ENCODE measurements at places on chromosomes 13 and 19.

GRCh38 chr13:49629947-49630346 is 1.6 kb downstream of the ARL11 start:
- DNase-seq, result no peak

GRCh38 chr13:35765941-35766340 is 289.5 kb upstream of the MAB21L1 start:
- no peak for DNase-seq

DNA sequence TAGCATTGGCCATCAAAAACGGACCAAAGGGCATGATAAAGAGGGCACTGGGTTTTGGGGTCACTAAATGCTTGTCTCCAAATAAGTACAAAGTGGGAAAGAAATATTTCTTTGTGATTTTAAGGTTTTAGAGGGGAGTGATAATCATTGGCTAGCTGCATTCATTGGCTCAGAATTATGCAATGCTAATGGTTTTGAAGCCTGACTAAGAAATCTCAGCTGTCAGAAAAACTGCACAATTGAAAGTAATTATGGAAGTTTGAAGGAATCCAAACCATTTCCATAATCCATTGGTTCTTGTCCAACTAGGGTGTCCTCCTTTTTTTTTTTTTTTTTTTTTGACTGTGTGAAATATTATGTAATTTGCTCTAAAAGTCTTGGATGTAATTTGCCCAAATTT is 88.2 kb upstream of the ARGLU1 start:
- DNase-seq, result no peak

DNA sequence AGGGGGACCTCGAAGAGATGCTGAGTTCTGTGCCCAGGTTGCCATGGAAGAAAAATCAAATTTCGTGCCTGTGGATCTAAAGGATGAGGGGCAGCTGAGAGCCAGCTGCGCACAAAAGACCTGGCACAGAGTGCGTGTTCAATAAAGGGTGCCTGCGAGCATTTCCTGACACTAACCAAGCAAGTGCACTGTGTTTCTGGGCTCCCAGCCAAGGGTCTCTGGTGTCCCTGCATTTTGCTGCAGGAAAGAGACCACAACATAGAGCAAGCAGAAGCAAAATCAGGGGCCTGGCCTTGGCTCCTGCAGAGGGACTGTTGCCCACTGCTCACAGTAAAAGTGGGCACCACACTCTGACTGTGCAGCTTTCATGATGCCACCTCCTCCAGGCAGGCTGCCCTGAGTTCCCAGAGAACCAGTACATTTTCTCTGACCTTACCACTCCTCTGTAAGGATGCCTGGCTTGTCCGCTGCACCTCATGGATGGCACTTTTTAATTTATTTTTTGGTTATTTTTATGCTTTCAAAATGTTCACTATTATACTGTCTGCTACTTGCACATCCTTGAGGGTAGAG is 70.8 kb upstream of the GPR12 start:
- DNase-seq, result no peak

DNA sequence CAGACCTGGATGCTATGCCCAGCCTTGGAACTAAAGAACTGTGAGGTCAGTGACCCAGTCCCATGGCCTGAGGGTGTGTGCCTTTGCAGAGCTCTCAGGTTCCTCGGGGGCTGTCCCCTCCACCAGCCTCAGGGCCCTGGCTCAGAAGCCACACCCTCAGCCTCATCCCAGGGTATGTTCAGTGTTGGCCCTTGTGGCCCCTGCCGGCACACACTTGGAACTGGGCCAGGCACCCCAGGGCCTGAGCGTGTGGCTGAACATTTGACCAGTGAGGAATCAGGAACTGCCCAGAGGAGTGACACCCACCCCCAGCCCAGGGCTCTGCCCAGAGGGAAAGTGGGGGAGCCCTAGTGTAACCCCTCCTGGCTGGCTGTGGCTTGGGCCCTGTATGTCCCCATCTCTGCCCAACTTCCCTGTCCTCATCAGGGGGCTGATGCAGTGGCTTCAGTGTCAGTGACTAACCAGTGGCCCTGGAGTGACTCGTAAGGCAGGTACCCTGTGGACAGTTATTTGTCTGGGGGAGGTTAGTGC is 10.0 kb downstream of the NKPD1 start:
- no peak for DNase-seq

GRCh38 chr13:36130552-36131221 is 495 bp downstream of the DCLK1 start:
- DNase-seq, result peak; percentile 4

DNA sequence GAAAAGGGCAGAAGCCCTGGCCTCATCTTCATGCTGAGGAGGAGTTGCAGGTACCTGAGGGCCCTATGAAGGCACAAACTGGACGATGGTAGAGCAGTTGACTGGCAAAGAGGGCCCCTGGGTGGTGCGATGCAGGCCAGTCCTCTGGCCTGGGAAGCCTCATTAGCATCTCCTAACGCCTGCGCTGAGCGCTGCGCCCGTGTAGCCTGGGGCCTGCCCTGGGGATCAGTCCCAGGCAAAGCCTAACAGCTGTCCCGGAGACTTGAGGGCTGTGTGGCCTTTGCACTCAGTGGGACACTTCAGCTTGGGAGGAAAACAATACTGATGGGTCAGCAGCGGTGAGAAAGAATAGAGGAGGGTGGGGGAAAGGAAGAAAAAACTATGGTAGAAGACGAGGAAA is 187.7 kb downstream of the RAP2A start:
- no peak for DNase-seq

DNA sequence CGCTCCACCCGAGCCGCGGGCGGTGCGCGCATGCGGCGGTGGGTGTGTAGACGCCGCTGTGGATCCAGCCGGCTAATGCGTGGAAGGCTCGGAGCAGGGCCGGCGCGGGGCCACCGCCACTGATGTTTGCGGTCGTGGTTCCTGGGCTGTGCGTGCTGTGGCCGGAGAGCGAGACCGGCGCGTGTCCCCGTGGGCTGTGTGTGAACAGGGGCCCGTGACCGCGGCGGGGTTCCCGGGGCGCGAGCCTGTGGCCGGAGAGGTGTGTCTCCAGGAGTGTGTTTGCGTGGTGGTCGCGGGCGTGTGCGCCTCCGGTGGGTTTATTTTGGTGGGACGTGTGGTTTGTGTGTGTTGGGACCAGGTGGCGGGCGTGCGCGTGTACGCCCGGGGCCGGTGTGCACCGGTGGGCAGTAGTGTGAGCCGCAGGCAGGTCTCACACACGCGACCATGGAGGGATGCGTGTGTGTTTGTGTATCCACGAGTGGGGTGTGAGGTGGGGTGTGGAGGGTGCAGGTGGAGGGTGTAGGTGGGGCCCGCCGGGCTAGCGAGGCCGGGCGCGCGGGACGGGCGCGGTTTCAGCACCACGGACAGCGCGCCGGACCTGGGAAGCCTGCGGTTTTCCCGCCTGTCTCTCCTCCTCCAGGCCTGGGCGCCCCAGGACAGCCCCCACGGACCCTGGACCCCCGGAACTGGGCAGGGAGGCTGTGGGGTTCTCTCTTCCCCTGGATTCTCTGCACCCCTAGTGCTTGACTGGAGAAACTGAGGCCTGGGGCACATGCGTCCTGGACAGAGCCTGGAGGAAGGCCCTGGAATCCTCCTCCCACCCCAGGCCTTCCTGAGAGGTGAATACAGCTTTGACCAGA is 1.6 kb downstream of the HCN2 start:
- DNase-seq, result no peak

DNA sequence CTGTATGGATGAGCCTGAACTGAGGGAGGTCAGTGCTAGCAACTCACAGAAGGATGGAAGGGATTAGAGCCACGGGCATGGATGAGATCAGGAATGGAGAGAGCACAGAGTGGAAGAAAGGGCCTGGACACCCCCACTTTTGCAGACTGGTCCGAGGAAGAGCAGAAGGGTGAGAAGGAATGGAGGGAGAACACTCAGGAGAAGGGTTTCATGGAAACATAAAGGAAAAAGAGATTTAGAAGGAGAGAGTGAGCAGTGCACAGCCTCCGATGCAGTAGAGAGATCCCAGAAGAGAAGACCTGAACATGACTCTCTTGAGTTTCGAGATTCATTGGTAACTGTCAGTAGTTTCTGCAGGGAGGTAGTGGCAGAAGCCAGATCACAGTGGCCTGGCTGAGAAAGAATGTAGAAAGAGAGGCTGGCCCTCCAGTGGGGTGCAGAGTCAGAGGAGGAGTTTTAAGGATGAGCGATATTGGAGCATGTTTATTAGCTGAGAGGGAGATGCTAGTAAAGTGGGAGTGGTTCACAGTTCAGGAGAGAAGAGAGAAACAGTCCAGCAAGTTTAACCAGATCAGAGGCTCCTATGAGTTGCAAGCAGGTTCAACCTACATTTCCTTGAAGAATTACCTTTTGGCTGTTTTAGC is 108.9 kb downstream of the ZAR1L start:
- DNase-seq, result no peak

DNA sequence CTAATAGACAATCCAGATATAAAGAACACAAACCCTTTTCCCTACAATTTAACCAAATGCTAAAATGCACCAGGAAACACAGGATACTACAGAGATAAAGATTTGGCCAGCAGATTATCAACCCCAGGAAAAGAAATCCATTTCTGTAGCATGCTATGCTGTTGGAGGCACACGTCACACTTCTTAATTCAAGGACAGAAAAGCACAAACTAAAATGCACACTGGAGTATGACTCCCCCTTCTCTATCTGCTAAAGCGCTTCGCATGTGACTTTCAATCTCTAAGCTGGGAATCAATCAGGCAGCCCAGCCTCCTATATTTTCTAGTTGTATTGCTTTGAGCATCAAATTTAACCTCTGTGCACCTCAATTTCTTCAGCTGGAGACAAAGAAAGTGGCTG is 22.2 kb downstream of the ABCC4 start:
- DNase-seq, result no peak

GRCh38 chr13:110978390-110978789 is 63.5 kb upstream of the ANKRD10 start:
- no peak for DNase-seq

DNA sequence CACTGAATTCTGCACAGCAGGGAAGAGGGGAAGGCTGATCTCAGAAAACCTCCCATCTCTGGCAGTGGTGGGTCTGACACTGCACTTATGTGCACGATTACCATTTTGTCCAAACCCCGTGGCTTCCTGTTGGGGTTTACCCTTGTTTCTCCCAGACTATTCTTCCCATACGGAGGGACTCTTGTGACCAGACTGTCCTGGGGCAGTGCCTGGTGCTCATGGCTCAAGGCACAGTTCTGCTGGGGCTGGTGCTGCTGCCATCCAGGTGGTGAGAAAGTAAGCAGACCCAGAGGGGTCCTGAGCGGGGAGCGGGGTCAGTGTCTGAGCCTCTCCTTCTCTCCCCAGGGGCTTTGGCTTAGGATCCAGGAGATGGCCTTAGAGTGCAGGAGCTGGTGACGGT is 5.1 kb upstream of the SIGLEC9 start:
- DNase-seq, result no peak

GRCh38 chr13:101416181-101417042 is at the start of gene NALCN:
NALCN (minus strand) TSS chr13:101416508; CDS start chr13:101399126, 17,382 bp downstream.
- peak; percentile 71 for DNase-seq

- DNase-seq, result no peak
These were observed 36.5 kb upstream of the CLDN10 start for GRCh38 chr13:95516021-95516420.

DNA sequence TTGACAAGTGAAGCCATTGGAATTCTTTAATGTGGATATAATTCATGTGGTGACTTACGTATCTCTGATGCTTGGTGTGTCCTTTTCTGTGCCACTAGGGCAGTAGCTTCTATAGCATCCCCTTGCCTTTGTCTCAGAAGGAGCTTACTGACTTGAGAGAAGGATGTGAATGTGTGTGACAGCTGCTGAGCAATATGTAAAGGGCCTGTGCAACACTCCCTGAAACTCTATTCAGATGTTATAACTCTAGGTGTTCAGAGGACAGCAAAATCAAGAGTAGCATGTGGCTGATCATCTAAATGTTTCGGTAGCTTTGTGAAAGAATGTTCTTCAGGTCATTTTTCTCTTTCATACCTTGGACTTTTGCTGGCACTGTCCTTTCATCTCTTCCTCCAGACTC is 189.5 kb downstream of the LMO7 start:
- DNase-seq, result no peak

GRCh38 chr13:26254583-26255111 is 718 bp downstream of the CDK8 start:
- DNase-seq, result no peak

- no peak for DNase-seq
These were observed 125.6 kb downstream of the SPRY2 start for GRCh38 chr13:80215368-80215767.

DNA sequence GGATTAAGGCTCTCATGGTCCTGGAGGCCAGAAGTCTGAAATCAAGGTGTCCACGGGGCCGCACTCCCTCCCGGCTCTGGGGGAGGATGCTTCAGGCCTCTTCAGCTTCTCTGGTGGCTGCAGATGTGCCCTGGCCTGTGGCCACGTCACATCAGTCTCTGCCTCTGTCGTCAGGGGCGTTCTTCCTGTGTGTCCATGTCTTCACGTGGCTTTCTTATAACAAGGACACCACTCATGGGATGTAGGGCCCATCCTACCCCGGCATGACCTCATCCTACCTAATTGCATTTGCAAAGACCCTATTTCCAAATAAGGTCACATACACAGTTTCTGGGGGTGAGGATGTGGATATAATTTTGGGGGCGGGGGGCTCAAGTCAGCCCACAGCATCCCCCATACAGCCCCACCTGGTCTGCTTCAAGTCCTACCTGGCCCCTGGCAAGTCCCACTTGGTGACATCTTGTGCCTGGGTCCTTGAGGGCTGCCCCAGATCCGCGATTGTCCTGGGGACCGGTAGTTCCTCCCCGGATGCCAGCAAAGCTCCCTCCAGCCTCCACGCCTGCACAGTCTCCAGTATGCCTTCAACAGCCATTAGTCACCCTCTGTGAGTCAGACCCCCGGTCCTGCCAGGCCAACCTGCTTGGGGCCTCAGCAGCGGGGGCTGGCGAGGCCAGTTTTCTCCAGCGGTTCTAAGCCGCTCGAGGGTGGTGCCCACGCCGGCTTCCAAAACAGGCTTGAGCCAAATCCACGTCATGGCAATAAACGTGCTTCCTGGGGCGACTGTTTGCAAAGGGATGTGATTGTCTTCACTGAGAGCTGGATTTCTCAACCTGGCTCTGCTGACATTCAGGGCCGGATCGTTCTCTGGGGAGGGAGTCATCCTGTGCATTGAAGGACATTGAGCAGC is 32.2 kb downstream of the MYO9B start:
- DNase-seq, result peak; percentile 15
